ENCODE measurements at places on chromosomes 1 and 21.
A peak's percentile ranks its signal among the peaks of the same experiment; 100 is the strongest.

DNA sequence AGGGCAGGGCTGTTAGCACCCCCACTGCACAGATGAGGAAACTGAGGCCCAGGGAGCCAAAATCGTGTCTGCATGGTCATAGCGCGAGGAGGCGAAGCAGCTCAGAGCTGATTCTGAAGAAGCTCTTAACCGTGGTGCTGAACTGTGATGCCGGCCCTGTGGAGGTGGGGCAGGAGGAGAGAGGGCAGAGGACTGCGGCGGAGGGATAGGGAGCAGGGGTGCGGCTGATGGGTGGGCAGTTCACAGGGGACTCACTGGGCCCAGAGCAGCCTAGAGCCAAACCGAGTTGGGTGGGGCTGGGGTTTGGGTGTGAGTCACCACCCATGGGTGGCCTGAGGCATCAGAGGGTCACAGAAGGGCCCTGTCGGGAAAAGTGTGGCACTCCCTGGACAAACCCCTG lies 74.7 kb downstream of the RAP1GAP start:
- DNase-seq, result no peak

GRCh38 chr1:112454316-112454715 lies 54.4 kb upstream of the WNT2B start:
- DNase-seq, result no peak

DNA sequence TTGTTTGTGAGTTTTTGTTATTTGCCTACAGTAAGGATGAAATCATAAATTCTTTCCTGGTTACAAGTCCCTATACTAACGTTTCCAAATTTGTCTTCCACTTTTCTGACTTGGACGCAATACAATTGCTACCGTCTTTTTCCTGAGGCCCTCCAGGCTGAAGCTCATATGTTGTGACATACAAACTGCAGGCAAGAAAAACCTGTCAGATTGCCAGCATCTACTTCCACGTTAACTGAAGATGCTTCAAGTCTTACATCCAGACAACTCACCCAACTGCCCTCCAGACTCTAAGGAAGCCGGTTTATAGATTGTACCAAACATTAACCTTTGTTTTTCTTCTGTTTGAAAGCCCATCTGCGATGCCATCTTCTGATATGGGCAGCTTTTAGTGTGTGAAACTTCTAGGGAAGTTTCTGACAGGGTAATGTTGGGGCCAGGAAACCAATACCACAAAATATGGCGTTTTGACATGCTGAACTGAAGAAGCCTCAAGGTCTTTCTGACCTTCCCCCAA lies 21.4 kb upstream of the RNF11 start:
- DNase-seq, result peak; percentile 56

DNA sequence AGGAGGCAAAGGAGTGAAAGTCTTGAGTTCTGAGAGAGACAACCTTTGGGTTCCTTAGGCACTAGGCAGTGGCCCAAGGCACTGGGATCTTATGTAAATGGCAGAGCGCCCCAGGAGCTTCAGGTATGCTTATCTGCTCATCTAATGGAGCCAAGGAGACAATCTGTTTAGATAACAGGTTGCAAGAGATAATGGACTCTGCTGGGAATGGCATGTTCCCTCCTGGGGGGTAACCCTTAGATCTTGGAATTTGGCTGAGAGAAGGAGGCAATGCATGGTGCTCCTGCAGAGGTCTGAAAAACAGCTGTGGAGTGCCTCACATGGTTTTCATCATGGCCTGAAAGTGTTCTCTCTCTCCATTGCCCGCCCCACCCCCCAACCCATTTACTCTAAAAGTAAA lies 44.1 kb upstream of the WLS start:
- DNase-seq, result no peak

- DNase-seq, result no peak
Observed at GRCh38 chr1:101363891-101364318, 127.1 kb downstream of the S1PR1 start.

GRCh38 chr1:8384088-8384487 lies 66.2 kb downstream of the SLC45A1 start:
- no peak for DNase-seq

- DNase-seq, result no peak
Observed at GRCh38 chr1:65469889-65470340, 49.4 kb downstream of the LEPR start.

GRCh38 chr21:46138383-46138970 lies 16.9 kb downstream of the FTCD start:
- DNase-seq, result no peak

- DNase-seq, result no peak
Observed at GRCh38 chr1:172557270-172557669, 24.3 kb downstream of the SUCO start.

- no peak for DNase-seq
Observed at GRCh38 chr1:62897788-62898187, 113.9 kb downstream of the ATG4C start.

GRCh38 chr21:43334214-43334958 lies 92.5 kb downstream of the SIK1 start:
- DNase-seq, result no peak

DNA sequence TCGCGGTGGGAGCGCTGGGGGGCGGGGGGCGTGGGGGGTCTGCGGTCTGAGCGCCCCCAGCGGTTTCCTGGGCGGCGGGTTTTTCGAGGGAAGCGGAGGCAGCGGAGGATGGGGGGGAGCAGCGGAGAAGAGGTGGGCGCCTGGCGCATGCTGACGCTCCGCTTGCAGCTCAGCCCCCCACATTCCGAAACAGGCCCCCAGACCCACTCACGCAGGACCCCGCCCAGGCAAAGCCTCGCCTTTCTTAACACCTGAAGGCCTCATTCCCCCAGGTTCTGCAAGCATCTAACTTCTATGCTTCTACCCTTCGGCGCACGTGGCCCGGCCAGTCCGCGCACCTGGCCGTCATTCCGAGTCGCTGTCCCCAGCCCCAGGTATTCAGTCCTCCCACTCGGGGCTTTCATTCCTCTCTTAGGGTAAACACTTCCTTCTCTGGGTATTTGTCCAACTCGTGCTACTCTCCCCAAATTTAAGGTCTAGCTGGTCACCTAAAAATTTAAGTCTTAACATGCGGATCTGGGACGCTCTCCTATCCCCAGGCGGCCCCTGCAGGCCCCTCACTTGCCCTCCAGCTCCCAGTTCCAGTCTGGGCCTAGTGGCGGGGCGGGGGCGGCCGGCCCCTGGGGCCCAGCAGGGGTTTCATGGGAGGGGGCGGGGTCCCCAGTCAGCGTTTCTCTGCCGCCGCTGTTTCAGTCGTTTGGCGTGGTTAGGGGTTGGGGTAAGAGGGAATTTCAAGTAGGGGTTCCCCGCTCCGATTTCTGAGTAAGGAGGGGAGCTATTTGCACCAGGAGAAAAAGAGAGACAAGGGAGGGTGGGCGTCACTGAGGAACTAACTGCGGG lies 2.8 kb upstream of the ZBTB7B start:
- DNase-seq, result no peak

GRCh38 chr1:51100264-51100880 lies 1.7 kb upstream of the C1orf185 start:
- no peak for DNase-seq

- no peak for DNase-seq
Observed at GRCh38 chr1:55352080-55352810, 137.1 kb upstream of the USP24 start.

DNA sequence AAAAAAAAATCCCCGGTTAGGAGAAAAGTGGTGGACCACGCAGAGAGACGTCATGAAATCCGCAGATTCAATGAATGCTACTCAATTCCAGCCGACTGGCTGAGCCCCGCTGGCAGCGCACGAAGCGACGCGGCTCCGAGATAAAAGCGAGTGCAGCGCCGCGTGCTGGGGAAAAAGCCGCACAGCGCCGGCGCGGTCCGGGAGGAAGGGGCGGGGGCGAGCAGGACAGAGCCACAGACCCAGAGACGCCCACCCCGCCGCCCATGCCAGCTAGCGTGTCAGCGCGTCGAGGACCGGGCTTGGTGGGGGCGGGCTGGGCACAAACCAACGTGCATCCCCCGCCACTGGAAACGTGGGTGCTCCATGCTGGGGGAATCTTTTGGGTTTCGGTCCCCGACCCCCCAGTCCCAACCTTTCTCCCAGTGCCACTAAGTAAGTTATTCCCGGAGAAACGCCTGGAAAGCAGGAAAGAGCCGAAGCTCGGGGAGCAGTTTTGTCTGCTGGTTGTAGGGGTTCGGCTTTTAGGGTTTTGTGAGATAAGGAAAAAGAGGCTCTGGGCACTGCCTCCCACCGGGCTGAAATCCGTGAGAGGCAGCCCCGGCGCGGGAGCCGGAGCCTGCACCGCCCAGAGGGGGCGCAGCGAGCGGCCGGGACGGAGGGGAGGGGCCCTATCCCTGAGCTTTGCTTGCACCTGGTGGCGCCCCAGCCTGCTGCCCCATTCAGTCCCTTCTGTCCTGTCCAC lies at the start of gene KCNJ6:
Gene KCNJ6 (minus strand): TSS at position 148 of the 742 bp plus-strand sequence. CDS start 75,775 bp downstream, outside the sequence.
- DNase-seq, result no peak

DNA sequence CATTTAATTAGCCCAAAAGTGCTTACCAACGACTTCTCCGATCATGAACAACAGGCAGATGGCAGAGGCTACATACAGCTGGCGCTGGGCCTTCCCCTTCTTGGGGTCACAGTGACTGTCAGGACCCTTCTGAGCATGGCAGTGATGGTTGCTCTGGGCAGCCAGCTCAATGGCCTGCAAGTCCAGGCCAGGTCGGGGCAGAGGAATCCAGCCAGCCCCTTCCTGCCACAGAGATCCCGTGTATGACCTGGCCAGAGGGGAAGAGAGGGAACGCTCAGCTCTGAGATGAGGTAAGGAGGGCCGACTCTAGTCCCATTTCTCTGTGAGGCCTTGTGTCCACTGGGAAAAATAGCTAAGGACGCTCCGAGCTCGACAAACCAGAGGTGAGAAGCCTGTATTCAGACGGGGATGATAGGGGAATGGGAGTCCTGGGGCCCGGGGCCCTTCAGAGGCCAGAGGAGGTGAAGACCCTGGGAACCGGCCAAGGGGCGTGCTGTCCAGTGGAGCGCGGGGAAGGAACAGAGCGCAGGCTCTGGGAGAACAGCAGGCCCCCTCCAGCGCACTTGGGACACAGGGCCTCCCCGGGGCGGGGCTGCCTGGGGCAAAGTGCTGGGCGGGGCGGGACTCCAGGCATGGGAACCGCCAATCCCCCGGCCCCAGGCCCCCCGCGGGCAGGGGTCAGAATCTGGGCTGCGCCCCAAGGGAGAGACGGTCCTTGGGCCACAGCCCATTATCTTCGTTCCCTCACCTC lies 772 bp downstream of the SLC30A2 start:
- DNase-seq, result no peak

DNA sequence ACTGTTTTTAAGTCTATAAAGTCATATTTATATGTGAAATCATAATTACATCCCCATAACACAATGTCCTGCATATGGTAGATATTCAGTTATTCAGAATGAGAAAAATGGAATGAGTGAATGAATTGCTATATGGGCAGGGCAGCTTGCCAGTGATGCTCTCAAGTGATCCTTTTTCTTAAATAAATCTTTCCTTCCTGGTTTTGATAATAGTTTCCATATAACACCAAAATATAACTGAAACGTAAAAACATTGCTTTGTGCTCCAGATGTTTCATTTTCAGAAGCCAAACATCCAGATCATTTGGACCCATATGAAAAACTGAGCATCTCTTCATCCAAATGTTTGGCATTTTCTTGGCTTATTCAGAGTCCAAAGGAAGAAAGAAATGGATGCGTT lies 30.2 kb upstream of the RGS8 start:
- no peak for DNase-seq

- no peak for DNase-seq
Observed at GRCh38 chr1:64033667-64034220, 169.7 kb upstream of the UBE2U start.

DNA sequence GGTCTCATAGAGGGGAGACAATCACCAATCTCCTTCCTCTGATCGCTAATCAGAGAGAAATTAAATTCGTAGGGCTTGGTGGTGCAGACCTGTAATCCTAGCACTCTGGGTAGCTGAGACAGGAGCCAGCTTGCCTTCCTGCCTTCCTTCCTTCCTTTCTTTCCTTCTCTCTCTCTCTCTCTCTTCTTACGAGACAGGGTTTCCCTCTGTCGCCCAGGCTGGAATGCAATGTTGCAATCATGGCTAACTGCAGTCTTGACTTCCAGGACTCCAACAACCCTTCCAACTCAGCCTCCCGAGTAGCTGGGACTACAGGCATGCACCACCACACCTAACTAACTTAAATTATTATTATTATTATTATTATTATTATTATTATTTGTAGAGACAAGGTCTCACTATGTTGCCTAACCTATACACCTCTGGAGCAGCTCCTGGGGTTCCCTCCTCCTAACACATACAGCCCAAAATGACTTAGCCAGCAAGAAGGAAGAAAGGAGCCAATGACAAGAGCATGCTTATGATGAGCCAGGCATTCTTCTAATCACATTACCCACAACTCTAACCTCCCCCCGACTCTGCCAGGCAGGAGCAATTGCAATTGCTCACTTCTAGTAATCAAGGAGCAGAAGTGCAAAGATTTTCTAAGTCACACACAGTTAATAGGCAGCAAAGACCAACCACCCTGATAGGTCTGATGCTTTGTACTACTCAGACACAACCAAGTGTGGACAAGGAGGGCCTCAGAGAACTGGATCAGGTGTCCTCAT lies 105.4 kb upstream of the F3 start:
- no peak for DNase-seq

DNA sequence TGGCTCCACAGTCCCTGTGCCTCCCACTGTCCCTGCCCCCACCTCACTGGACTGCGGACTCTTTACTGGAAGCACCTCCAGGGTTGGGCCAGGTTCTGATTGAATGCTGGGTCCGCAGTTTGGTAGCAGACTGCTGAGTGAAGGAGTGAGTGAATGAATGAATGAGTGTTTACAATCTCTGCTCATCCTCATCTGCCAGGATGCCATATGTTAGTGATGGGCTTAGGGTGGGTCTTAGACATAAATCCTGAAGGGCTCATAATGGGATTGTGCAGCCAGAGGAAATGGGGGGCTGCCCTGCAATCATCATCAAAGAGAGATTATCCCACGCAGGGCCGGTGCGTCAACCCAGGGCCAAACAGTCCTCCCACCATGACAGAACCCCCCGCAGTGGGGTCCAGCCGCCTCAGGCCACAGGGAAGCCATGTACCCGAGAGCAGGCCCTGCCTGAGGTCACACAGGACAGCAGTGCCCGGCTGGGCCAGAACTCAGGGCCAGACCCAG lies 26.1 kb downstream of the SLC1A7 start:
- DNase-seq, result no peak

DNA sequence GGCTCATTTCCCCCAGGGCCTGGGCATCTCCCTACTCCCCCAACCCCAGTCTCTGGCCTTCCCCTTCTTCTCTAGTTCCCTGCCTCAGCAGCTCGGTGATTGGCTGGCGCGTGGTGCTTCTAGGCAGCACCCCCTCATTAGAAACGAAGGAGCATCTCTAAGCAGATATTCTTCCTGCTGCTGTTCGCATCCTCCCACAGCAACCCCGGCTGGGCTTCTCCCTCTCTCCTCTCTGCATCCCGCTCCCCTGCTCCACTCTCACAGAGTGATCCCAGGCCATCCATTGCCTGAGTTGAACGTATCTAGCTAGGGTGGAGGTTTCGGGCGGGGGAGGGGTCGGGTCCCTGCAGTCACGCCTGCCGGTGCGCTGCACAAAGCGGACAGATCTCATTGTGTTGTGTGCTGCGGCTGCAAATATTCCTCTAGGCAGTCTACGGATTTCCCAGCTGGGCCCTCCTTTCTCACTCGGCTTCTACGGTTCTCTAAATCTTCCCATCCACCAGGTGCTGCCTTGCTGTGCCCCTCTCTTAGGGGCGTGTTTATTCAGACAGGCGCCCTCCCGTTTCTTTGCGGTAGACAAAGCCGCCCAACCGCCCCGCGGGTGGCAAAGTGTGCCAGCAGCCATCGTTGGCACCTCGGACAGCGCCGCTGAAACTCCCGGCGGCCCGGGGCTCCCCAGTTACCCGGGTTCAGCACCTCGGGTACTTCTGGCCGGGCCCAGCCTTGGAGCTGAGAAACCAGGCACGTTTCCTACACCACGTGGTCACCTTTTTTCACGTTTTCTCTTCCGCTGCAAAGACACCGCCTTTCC lies 2.2 kb downstream of the CACNA1E start:
- DNase-seq, result no peak

- DNase-seq, result no peak
Observed at GRCh38 chr1:231918239-231919015, 291.8 kb downstream of the DISC1 start.
